Keratinocyte (primary cell): ENCODE measurements at places on chromosomes 5 and 9.

- DNase-seq, result no peak
Measured at GRCh38 chr5:151719228-151720000, 32.7 kb upstream of the SPARC start.

DNA sequence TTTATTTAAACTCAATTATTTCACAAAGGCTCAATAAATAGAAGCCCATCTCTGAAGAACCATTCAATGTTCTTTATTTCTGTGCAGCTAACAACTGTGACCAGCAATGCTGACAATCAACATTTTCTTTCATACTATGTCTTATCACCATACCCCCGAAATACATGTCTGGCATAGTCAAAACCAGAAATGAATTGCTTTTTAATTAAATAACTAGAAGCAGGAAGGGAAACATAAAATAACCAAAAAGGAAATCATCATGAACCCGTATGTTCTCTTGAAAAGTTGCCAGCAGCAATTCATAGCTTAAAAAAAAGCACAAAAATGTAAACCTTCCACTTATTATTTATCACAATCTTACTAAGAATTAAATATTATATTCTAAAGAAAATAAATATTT is 212.4 kb downstream of the TMEM232 start:
- DNase-seq, result no peak

DNA sequence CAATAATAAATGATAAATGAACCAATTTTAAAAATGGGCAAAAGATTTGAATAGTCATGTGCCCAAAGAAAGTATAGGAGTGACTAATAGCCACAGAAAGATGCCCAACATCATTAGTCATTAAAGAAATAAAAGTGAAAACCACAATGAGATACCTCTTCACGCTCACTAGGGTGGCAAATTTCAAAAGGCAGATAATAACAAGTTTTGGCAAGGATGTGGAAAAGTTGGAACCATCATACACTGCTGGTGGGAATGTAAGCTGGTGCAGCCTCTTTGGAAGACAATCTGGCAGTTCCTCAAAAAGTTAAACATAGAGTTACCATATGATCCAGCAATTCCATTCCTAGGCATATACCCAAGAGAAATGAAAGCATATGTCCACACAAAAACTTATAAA is 1819.8 kb downstream of the MAT2B start:
- DNase-seq, result no peak

DNA sequence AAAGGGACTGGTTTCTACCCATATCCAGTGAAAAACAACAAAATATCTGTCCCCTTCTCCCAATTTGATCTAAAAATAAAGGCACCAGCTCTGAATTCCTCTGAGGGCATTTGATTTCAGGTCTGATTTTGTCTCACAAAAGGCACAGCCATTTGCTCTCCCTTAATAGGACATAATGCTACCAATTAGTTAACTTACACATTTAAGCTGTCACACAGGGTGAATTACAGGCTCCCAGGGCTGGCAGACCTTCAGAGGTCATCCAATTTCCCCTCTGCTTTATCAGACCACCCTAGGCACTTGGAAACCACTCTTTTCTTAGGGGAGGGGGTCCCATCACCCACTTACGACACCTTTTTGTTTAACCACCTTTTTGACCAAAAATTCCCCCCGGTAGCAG is 319.9 kb downstream of the SPOCK1 start:
- no peak for DNase-seq

GRCh38 chr9:3431890-3432289 is 93.9 kb downstream of the RFX3 start:
- DNase-seq, result no peak

DNA sequence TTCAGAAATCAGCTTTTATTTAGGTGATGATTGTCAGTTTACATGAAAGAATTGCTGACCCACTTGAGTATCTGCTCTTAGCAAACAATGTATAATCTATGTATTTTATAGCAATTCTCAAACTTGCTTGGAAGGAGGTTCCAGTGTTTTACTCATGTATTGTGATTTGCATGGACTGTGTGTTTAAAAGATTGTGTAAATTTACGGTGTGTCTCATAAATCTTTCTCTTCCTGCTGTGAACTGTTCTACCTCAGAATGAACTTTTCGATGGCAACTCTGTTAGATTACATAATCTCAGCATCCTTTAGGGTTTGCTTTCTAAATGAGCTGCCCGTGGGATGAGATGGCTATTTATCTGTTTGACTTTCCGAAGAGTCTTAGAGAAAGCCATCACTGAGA is 122.5 kb downstream of the MEF2C start:
- DNase-seq, result no peak

- no peak for DNase-seq
Measured at GRCh38 chr5:173767574-173768266, 120.4 kb upstream of the CPEB4 start.

DNA sequence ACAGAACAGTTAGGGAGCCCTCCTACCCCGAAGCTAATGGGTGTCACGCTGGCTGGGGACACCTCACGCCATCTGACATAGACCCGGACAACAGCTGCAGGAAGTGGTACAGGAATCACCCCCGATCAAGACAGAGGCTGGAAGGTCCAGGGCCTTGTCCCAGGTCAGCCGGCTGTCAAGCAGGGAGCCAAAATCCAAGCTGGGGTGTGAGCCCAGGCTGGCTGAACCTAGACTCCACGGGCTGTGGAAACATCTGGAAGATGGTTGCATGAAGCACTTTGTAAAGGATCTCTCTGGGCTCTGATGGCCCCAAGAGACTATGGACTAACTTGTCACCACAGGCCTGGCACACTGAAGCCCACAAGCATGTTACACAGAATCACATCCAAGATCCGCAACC is 68.9 kb upstream of the STXBP1 start:
- no peak for DNase-seq

DNA sequence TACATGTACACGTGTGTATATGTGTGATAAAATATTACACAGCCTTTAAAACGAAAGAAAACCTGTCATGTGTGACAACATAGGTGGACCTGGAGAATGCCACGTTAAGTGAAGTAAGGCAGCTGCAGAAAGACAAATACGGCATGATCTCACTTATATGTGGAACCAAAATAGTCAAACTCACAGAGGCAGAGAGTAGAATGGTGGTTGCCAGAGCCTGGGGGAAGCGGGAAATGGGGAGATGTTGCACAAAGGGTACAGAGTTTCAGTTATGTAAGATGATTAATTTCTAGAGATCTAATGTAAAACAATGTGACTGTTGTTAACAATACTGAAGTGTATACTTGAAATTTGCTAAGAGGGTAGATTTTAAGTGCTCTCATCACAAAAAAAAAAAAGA is 34.8 kb downstream of the ADAMTS12 start:
- no peak for DNase-seq

- no peak for DNase-seq
Measured at GRCh38 chr5:83513081-83513480, 41.5 kb downstream of the VCAN start.

DNA sequence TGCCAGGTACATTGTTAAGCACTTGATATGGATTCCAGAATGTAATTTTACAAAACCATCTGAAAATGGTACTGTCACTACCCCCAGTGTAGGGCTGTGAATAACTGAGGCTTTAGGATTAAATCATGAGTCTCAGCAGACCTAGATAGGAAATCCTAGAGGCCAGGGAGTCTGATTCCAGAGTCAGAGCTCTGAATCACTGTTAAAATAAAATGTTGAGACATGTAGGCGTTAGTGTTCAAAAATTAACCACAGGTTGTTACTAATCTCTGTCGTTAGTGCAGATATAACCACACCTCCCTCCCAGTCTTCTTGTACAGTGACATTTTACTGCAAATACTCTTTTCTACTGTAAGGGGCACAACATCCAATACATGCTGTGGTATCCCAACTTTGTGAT is 1828.8 kb downstream of the MAT2B start:
- no peak for DNase-seq

DNA sequence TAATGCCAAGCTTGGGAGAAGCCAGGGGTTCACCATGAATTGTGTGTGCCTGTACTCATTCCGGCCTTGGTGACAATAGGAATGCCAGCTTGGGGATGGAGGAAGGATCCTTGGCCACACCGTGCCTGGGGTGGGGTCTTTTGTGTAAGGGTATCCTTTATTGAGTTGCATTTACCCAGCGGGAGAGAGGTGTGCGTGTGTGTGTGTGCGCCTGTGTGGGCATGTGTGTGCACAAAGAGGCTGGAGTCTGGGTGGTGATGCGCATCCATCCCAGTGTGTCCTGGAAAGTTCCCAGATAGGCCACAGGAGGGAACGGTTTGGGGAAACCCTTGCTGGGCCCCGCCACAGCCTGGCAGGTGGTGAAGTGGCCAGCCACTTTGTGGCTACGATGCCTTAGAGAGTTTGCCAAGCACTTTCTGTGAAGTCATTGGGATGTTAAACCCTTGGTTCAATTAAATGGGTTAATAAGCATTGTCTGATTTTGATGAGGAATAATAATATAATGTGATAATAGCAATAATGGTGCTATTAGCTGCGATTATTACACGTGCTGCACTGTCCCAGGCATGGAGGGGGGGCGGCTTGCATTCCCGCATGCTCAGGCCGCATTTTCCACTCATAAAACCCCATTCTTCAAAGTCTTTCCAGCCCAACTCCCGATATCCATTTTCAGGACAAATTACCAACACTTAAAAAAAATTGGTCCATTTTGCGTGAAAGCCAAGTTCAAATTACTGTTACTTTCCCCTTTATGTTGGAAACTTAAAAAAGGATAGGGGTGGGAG is 13.7 kb downstream of the PITX1 start:
- DNase-seq, result no peak

- no peak for DNase-seq
Measured at GRCh38 chr5:125835293-125836172, 587.7 kb upstream of the GRAMD2B start.

- DNase-seq, result no peak
Measured at GRCh38 chr5:151458314-151458713, 10.9 kb downstream of the SLC36A1 start.

- DNase-seq, result no peak
Measured at GRCh38 chr5:6435356-6435755, 13.3 kb upstream of the UBE2QL1 start.

DNA sequence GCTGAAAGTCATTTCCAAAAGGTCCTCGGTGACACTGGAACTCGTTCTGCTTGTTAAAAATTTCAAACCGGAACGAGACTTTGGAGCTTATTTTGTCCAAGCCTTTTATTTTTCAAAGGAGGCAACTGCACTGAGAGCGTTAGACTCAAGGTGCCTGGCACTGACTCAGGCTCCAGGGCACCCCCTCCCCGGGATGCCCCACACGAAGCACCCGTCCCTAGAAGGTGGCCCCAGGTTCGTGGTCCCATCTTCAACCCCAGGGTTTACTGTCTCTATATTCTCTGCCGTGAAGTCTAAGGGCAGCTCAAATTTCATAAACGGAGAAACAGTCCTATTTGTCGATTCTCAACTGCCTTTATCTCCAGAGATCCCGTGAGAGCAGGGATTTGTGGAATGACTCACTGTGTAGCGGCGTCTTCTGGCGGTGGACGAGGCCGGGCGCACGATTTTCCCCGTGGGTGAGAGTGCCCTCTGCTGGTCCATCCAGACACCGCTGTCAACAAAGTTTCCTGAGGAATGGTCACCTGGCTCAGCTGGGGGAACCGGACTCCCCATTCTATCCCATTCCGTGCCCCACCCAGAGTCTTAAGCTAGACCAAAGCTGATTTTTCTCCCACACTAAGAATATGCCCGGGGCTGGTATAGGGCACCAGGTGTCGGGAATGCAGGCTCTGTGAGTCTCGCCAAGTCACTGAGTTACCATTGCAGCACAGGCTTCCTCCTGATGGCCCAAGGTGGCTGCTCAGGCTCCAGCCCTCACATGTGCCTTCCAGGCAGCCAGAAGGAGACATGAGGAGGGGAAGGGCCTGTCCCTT is 27.1 kb upstream of the SLC6A19 start:
- DNase-seq, result no peak

DNA sequence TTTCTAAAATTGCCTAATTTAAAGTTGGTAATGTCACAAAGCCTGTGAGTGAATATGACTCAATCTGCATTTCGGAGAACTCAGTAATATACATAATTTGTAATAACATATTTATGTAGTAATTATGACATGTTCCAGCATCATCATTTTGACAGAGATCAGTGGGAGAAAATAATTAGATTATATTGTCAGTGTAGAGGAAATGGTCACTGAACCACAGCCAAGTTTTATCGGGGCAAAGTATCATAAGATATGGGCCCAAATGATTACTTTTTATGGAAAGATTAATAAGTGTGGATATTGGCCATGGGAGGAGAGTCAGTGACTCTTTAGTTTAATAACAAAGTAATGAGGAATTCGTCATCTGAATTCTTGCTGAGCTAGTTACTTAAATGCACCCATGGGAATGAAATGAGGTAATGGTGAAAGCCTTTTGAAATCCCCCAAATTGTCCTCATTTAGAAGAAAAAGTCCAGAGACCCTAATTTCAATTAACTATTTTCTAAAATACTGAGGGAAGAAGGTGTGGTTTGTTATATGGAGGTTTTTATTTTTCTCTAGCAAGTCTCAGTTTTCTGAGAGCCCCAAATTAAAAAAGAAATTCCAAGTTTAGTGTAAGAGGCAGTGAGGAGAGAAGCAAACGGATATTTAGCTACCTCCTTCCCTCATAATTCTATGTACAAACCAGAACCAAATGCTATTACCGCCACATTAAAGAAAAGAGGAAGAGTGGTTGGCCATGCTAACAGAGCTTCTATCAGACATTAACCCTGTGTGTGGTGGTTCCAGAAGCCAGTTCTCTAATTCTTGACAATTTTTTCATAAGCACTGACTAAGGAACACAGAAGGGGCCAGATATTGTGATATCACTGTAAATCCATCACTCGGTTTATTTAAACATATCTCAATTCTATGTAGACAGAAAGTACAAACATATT is 37.7 kb upstream of the MRPS30 start:
- DNase-seq, result no peak

DNA sequence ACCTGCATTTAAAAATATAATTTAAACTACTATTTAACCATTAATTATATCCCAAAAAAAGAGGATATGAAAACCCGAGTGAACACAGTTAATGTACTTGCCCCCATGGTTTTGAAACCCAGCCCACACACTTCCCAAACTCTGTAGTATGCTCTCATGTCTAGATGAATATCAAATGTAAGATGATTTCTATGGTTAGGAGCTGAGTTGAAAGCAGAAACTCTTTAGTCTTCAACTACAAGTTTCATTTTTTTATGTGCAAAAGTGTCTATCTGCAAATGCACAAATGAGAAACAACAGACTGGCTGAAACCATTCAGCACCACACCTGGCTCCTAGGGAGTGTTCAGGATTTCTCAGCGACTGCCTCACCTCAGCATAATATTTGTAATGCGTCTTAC is 183.3 kb downstream of the SEMA5A start:
- DNase-seq, result no peak

DNA sequence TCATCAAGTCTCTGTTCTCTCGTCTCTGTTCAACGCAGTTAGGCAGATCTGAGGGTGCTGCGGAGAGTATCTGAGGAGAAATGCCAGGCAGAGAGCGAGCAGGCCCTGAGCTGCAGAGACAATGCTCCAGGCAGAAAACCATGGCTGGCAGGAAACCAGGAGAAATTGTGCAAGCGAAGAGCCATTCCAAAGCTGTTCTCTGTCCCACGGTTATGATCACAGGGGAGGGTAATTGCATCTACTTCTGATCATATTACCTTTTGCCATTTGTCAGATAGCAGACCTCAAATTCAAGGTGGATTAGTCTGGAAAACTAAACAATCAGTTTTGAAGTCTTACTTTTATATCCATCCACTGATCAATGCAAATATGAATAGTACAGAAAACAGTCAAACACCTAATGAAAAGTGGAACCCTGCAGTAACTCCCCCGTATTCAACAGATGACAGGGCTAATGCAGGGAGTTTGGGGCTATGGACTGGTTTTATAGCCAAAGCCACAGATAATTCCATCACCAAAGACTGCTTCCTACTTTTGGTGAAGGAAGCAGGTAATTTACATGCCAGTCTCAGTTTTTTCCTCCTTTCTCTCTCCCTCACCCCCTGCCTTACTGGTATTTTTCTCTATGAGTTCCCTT is 228.0 kb downstream of the DCP2 start:
- peak; percentile 42 for DNase-seq

- no peak for DNase-seq
Measured at GRCh38 chr9:70951749-70952727, 169.4 kb downstream of the TRPM3 start.
